ENCODE measurements at places on chromosomes 3 and 15.
A peak's percentile ranks its signal among the peaks of the same experiment; 100 is the strongest.

DNA sequence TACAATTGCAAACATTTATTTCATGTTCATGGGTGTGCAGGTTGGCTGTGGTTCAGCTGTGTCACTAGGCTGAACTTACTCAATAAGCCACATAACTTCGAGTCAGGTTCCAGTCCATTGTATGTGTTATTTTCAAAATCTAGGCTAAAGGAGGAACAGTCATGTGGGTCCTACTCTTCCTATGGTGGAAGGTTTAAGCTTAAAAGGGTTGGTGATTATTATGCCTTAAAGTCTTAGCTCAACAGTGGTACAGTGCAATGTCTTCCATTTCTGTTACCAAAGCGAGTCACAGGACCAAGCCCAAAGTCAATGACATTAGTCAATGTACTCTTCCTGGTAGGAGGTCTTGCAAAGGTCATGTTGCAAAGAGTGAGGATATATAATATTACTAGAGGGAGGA lies 78.2 kb downstream of the ATG7 start:
- no peaks in the 10 kb centered on the region for H3K27me3 ChIP-seq
- no peak overlapping the region for H3K4me3 ChIP-seq
- H3K27ac ChIP-seq, result peak overlapping the region; percentile 7

- no peaks in the 10 kb centered on the region for H3K27me3 ChIP-seq
- H3K4me3 ChIP-seq, result peak overlapping the region; percentile 21
- peak; percentile 84 for DNase-seq
- H3K4me1 ChIP-seq, result peaks cover 53% of the 10 kb centered on the region
- peak overlapping the region; percentile 90 for H3K27ac ChIP-seq
- peaks cover 31% of the 10 kb centered on the region for H3K36me3 ChIP-seq
Observed at GRCh38 chr3:9422712-9423424, 25.5 kb downstream of the SETD5 start.

DNA sequence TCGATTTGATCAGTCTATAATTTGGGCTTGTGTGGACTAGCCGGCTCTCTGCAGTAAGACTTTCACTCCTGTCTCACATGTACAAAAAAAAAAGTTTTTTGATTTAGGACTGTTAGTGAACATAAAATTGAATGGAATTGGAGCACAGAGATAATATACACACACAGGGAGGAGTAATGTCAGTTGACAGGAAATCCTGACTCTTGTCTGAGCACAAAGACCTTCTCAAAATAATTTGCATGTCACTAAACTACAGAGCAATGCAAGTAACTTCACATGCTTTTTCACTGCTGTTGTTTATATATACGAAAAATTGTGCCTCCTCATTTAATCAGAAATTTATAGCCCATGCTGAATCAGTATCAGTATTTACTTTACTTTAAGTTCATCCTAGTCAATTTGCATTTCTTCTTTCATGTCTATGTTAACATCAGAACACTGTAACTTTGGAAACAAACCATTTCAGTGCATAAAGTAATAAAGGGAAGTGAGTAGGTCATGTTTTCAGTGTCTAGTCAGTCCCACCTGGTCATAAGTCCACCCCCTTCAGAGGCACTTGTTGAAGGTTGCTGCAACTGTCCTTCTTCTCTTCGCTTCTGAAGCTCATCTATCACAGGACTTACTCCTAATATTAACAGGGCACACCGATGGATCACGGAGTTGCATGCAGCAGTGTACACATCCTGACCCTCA lies 115.8 kb downstream of the FBXL22 start:
- no peaks in the 10 kb centered on the region for H3K27me3 ChIP-seq
- peaks cover under 1% of the 10 kb centered on the region for H3K4me1 ChIP-seq
- no peak for DNase-seq
- H3K4me3 ChIP-seq, result no peak overlapping the region
- no peaks in the 10 kb centered on the region for H3K36me3 ChIP-seq
- no peak overlapping the region for H3K27ac ChIP-seq

DNA sequence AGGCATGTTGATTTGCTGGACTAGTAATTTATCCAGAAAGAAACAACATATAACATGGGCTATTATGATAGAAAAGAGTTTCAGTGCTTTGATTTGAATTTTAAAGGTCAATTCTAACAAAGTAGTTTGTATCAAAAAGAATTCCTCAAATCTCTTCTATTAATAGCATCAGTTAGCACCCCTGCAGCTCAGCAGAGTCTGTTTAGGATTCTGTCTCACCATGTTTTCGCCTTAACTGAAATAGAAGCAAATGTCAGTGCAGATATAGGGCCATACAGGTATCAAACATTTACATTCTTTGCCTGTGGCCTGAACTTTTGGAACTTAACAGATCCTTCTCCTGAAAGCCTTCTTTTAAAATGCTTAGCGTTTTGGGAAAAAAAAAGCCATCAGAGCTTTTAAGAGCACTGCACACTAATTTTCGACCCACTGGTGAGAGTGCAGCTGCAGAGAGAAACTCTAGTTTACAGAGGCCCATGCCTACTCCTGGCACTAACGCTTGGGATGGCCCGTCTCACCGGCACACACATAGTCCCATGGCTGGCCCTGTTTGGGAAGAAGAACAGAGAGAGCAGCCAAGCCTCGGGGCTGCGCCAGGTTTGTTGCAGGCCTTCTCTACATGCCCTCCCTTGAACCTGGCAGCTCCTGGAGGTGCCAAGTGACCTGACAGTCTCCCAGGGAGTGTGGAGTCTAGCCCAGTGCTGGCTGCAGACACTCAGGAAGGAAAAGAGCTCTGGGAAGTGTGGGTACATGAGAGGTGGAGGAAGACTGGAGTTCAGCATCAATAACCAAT lies 9.9 kb upstream of the PAQR9 start:
- H3K27ac ChIP-seq, result no peak overlapping the region
- H3K4me3 ChIP-seq, result no peak overlapping the region
- H3K36me3 ChIP-seq, result no peaks in the 10 kb centered on the region
- peaks cover 15% of the 10 kb centered on the region for H3K4me1 ChIP-seq
- DNase-seq, result no peak
- H3K27me3 ChIP-seq, result no peaks in the 10 kb centered on the region

DNA sequence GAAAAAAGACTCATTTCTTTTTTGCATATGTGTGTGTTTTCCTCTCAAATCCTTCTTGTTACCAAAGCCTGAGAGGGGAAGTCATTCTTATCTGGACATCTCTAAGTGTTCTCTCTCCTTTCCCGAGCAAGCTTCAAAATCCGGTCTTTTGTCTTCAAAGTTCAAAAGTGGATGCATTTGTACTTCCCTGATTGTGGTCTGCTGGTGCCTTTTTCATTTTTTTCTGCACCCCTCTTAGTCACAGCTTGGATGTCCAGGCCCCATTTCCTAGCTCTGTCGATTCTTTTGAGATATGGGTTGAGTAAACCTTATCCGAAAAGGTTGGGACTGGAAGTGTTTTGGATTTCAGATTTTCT lies 34.8 kb downstream of the EHD4 start:
- H3K4me1 ChIP-seq, result peaks cover 30% of the 10 kb centered on the region
- H3K4me3 ChIP-seq, result no peak overlapping the region
- DNase-seq, result no peak

DNA sequence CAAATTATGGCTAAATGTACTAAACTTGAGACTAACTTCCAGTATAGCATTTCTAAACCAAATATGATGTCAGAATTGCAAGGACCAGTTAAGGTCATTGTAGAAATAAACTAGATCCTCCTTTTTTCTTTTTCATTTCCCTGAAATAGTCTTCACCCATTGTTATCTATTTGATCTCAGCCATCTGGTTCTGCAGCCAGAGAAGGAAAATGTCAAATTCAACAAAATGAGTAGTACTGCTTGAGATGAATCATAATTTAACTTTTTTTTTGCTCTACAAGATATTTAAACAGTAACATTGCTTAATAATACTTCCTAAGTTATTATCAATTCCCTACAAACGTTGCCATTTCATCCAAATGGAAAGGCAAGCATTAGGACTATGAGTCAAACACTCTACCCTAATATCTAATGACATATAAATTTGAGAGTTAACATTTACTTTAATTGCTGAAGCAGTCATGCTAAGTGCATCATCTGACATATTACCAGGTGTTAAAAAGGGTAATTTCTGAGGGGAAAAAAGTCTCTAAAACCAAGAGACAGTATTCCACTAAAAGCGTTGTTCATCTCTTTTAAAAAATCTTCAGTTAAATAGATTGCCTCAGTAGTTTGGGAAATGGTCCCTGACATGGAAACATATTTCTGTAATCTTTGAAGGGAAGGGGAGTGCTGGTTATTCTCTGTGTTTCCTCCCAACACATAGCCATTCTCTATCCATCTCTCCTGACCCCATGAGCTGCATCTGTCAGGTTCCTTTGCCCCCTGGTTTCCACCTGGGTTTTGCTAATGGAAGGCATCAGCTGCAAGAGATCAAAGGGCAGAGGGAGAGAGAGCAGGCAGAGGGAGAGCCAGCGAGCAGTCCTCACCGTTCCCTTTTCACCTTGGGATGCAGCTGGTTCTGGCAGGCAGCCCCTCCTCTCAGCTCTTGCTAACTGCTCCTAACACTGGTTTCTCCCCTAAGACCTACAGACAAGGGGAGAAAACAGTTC lies 138.5 kb downstream of the ARPP21 start:
- no peak for DNase-seq
- no peak overlapping the region for H3K4me3 ChIP-seq
- no peaks in the 10 kb centered on the region for H3K4me1 ChIP-seq
- H3K27me3 ChIP-seq, result peaks cover 5% of the 10 kb centered on the region
- H3K36me3 ChIP-seq, result no peaks in the 10 kb centered on the region

DNA sequence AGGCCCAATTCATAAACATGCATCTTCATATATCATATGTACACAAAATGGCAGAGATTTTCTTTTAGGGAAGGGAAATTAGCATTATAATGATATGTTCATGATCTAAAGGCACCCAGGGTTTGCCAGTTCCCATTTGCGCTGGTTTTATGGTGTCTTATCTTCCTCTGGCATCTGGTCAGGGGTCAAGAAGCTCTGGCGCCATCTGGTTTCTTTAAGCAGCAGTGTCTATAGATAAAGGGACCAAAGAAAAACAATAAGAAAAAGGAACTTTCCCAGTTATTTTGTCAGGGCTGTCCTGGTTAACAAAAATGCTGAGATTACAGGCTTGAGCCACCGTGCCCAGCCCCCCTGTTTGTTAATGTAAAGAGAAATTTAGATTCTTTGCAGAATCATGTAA lies 3.3 kb upstream of the DCP1A start:
- no peak overlapping the region for H3K27ac ChIP-seq
- peak; percentile 43 for DNase-seq
- H3K4me1 ChIP-seq, result peaks cover 14% of the 10 kb centered on the region
- no peaks in the 10 kb centered on the region for H3K27me3 ChIP-seq

All from PC-9 (cell line).